HCT116 (cell line): ENCODE measurements at places on chromosomes 7 and 10. TPM values are rescaled to one million over a fixed set of nuclear protein-coding genes. Genes with fewer than 3 reads are reported as not detected.

GRCh38 chr10:34299105-34299611 lies 515.9 kb downstream of the PARD3 start:
- no peaks in the 10 kb centered on the region for H3K4me1 ChIP-seq
- H3K4me3 ChIP-seq: no peak overlapping the region
- H3K27ac ChIP-seq: no peak overlapping the region
- no peaks in the 10 kb centered on the region for H3K27me3 ChIP-seq
- DNase-seq: no peak
- no peaks in the 10 kb centered on the region for H3K36me3 ChIP-seq

DNA sequence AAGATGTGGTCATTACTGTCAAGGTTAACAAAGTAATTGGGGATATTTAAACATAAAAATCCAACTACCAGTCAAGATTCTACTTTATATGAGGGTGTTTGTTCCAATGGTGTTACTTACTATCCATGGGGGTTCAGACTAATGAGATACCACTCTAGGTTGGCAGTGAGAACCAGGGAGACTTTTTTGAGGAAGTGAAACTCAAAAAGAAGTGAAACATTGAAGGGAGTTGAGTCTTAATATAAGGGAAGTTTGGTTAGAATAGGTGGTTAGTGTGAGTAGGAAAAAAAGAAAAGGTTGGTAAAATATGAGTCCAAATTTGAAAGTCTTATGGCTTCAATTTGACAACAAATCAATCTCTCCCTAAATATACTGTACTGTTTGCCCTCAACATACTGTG lies 123.6 kb upstream of the ANK3 start:
- no peak for DNase-seq
- H3K27ac ChIP-seq: no peak overlapping the region
- H3K36me3 ChIP-seq: no peaks in the 10 kb centered on the region
- H3K4me1 ChIP-seq: no peaks in the 10 kb centered on the region

DNA sequence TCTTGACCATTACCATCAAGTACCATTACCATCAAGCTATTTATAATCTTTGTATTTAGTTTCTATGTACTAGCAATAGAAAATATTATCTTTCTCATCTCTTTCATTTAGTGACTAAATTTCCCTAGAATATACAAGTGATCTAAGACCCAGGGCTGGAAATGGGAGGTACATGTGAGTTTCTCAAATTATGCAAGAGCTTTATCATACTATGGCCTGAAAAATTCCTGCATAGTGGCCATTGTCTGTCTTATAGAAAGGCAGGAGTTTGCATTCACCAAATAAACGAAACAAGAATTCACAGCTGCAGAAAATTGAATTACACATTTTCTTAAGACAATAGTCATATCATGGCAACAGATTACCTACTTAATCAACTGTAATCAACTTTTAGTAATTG lies 50.7 kb upstream of the HDAC9 start:
- H3K27ac ChIP-seq: no peak overlapping the region
- no peaks in the 10 kb centered on the region for H3K4me1 ChIP-seq
- no peak for DNase-seq
- H3K36me3 ChIP-seq: no peaks in the 10 kb centered on the region
- no peaks in the 10 kb centered on the region for H3K27me3 ChIP-seq

STEAP1B gene
- 0.27 TPM for total RNA-seq

SLC39A12 gene
- total RNA-seq: not detected

OR9A2 gene
- not detected for total RNA-seq

- no peak overlapping the region for H3K4me3 ChIP-seq
- no peaks in the 10 kb centered on the region for H3K27me3 ChIP-seq
- no peaks in the 10 kb centered on the region for H3K36me3 ChIP-seq
- H3K27ac ChIP-seq: no peak overlapping the region
- no peak for DNase-seq
- H3K4me1 ChIP-seq: no peaks in the 10 kb centered on the region
Observed at GRCh38 chr7:1168422-1168821, 8.4 kb upstream of the ZFAND2A start.

- DNase-seq: no peak
- no peaks in the 10 kb centered on the region for H3K36me3 ChIP-seq
- no peaks in the 10 kb centered on the region for H3K27me3 ChIP-seq
- H3K27ac ChIP-seq: no peak overlapping the region
Observed at GRCh38 chr7:36814311-36814710, 90.0 kb upstream of the AOAH start.

DNA sequence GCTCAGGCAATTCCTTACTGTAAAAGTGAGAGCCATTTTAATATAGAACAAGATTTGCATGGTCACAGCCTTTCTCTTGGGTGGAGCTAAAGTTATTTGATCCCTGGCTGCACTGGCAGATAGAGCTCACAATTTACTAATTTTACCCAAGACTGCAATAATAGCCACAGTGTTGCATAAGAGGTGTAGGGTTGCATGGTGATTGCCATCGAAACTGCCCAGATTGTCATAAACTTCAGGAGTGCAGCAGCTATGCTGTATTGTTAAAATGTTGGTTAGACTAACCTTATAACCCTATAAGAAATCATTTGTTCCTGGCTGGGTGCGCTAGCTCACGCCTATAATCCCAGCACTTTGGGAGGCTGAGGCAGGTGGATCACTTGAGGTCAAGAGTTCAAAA lies 50.0 kb downstream of the VCL start:
- no peak overlapping the region for H3K4me3 ChIP-seq
- no peak overlapping the region for H3K27ac ChIP-seq
- peaks cover 39% of the 10 kb centered on the region for H3K4me1 ChIP-seq
- H3K36me3 ChIP-seq: peaks cover 5% of the 10 kb centered on the region; the same call in 1 of the 2 replicates
- DNase-seq: no peak
- H3K27me3 ChIP-seq: no peaks in the 10 kb centered on the region

GRID1 gene
- 5.6 TPM for total RNA-seq

AASS gene
- total RNA-seq: 5.1 TPM

GRCh38 chr10:10662716-10663408 lies 354.8 kb upstream of the CELF2 start:
- H3K27ac ChIP-seq: no peak overlapping the region
- H3K4me3 ChIP-seq: no peak overlapping the region
- H3K36me3 ChIP-seq: no peaks in the 10 kb centered on the region
- H3K4me1 ChIP-seq: no peaks in the 10 kb centered on the region
- no peak for DNase-seq

GRCh38 chr10:58052772-58053171 lies 214.9 kb downstream of the IPMK start:
- no peak overlapping the region for H3K27ac ChIP-seq
- H3K27me3 ChIP-seq: no peaks in the 10 kb centered on the region
- H3K36me3 ChIP-seq: no peaks in the 10 kb centered on the region
- no peaks in the 10 kb centered on the region for H3K4me1 ChIP-seq
- no peak overlapping the region for H3K4me3 ChIP-seq
- no peak for DNase-seq

DNA sequence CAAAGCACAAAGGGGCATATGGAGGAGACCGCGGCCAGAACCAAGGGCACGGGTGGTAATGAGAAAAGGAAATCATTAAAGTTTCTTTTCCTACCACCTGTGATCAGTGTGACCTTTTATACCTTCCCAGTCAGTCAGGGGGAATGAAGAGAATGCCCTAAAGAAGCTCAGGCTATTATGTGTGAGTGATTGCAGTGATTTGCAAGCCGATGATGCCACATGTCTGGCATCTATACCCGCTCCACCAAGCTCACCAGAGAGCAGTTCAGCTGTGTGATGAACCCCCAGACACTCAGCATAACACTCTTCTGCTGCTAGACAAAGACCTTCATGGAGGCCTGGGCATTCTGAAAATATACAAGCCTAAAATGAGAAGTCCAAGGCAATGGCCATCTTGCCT lies 106.2 kb upstream of the AGK start:
- peaks cover 64% of the 10 kb centered on the region for H3K27me3 ChIP-seq
- no peaks in the 10 kb centered on the region for H3K36me3 ChIP-seq
- no peak for DNase-seq
- H3K4me3 ChIP-seq: no peak overlapping the region
- no peaks in the 10 kb centered on the region for H3K4me1 ChIP-seq
- no peak overlapping the region for H3K27ac ChIP-seq

ELAPOR2 gene
- 26.0 TPM for total RNA-seq

- no peaks in the 10 kb centered on the region for H3K36me3 ChIP-seq
- DNase-seq: no peak
- H3K4me1 ChIP-seq: no peaks in the 10 kb centered on the region; the same call in 1 of the 2 replicates
- no peak overlapping the region for H3K4me3 ChIP-seq
- H3K27ac ChIP-seq: no peak overlapping the region
Observed at GRCh38 chr7:94972296-94972695, 64.9 kb downstream of the PPP1R9A start.

DNA sequence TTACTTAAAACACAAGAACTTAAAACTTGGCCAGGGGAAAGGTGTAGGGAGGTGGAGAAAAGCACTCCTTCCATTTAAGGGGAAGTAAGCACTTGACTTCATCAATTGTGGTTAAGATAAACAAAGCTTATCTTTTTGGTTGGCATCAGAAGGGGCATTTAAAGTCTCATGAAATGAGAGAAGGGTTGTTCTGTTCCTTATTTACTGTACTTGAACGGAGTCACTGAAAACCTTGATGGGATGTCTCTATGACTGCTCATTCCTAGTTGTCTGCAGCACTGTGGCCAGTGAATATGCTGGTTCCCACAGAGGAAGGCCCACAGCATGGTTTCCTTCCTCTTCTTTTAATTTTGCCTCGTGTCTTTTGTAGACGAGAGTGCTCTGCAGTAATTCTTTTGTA lies 229.3 kb downstream of the AUTS2 start:
- no peak overlapping the region for H3K4me3 ChIP-seq
- no peaks in the 10 kb centered on the region for H3K4me1 ChIP-seq
- no peak for DNase-seq
- no peaks in the 10 kb centered on the region for H3K36me3 ChIP-seq
- H3K27me3 ChIP-seq: no peaks in the 10 kb centered on the region

SGPL1 gene
- 69.4 TPM for total RNA-seq

DNA sequence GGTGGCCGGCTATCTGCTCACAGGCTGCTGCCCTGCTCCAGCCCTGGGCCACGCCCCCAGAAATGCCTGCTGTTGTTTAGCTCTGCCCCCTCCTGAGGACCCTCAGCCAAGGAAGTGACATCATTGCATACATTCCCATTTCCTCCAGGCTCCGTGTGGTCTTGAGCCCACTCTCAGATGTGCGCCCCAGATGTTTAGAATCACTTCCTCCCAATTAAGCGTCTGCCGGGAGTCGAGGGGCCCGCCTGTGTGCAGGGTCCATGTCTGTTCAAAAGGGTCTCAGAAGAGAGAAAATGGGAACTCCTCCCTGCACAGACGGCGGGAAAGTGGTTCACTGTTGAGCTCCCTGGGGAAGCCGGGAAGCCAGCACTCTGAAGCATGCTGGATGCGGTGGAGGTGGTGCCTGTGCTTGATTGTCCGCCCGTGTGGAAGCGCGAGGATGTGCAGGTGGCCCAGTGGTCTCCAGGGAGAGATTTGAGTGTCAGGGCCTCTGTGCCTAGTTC lies 116.9 kb upstream of the PPIF start:
- no peak overlapping the region for H3K27ac ChIP-seq
- DNase-seq: no peak
- H3K27me3 ChIP-seq: no peaks in the 10 kb centered on the region
- H3K36me3 ChIP-seq: no peaks in the 10 kb centered on the region

- no peak overlapping the region for H3K27ac ChIP-seq
- no peak overlapping the region for H3K4me3 ChIP-seq
- H3K36me3 ChIP-seq: no peaks in the 10 kb centered on the region
- H3K27me3 ChIP-seq: no peaks in the 10 kb centered on the region
Observed at GRCh38 chr7:72101444-72101843, 310.7 kb downstream of the CALN1 start.

DNA sequence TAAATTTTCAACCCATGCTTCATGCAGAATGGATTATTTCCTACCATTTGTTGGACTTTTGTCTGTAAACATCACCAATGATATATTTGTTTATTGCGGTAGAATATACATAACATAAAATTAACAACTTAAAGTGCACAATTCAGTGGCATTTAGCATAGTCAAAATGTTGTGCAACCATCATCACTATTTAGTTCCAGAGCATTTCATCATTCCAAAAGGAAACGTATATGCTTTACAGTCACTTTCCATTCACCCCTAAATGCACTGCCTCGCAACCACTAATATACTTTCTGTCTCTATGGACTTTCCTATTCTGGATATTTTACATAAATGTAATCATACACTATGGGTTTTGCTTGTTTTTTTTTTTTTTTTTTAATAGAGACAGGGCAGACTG lies 11.4 kb upstream of the ZNF248 start:
- no peaks in the 10 kb centered on the region for H3K27me3 ChIP-seq
- no peak overlapping the region for H3K4me3 ChIP-seq
- H3K27ac ChIP-seq: no peak overlapping the region
- DNase-seq: no peak

- no peak overlapping the region for H3K27ac ChIP-seq
- H3K36me3 ChIP-seq: no peaks in the 10 kb centered on the region
- no peak for DNase-seq
- H3K4me3 ChIP-seq: no peak overlapping the region
- H3K27me3 ChIP-seq: no peaks in the 10 kb centered on the region
Observed at GRCh38 chr10:53754596-53755250, 982.1 kb upstream of the MBL2 start.

DNA sequence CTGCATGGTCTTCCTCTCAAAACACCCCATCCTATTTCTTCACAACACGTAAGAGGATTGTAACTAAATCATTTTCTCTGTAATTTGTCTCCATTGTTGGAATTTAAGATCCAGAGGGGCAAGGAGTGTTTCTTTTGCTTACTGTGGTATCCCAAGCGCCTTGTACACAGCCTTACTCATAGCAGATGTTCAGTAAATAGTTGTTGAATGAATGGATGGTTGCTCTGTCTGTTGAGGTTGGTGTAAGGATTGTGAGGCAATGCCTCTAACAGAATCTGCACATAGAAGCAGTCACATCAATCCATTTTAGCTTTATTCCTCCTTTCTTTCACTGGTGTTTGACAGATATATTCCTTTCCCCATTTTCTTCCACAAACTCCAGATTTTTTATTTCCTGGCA lies 90.1 kb downstream of the ZNF365 start:
- H3K27ac ChIP-seq: no peak overlapping the region
- no peaks in the 10 kb centered on the region for H3K4me1 ChIP-seq
- DNase-seq: no peak
- no peaks in the 10 kb centered on the region for H3K36me3 ChIP-seq
- no peak overlapping the region for H3K4me3 ChIP-seq
